ENCODE measurements at places on chromosomes 6 and 20. TPM values are rescaled to one million over a fixed set of nuclear protein-coding genes. Genes with fewer than 3 reads are reported as not detected.
A peak's percentile ranks its signal among the peaks of the same experiment; 100 is the strongest.

The ACTR5 gene
- total RNA-seq, result 9.2 TPM

DNA sequence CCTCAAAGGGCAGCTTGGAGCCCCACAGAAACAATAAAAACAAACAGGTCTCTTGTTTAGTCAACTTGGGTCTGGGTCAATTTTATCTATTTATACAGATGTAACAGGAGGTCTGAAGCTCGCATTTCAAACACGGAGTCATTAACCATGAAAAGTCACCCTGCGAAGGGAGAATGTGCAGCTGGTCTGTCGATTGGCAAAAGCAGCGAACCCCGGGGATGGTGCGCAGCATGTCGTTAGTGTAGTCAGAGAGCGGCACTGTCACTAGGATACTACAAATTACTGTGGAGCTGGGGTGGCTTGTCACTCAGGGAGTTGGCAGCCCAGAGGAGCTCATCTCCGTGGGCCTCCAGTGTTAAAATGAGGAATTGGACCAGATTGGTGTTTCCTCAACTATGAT is 190.4 kb upstream of the ARG1 start:
- no peaks in the 10 kb centered on the region for H3K4me1 ChIP-seq
- peaks cover 5% of the 10 kb centered on the region for H3K36me3 ChIP-seq
- no peak for DNase-seq
- no peak overlapping the region for H3K4me3 ChIP-seq
- no peaks in the 10 kb centered on the region for H3K27me3 ChIP-seq
- no peak overlapping the region for H3K27ac ChIP-seq

GRCh38 chr6:55729665-55730064 is 145.7 kb downstream of the BMP5 start:
- H3K4me3 ChIP-seq, result no peak overlapping the region
- H3K27ac ChIP-seq, result no peak overlapping the region
- no peak for DNase-seq
- H3K4me1 ChIP-seq, result no peaks in the 10 kb centered on the region
- no peaks in the 10 kb centered on the region for H3K27me3 ChIP-seq
- H3K36me3 ChIP-seq, result no peaks in the 10 kb centered on the region

DNA sequence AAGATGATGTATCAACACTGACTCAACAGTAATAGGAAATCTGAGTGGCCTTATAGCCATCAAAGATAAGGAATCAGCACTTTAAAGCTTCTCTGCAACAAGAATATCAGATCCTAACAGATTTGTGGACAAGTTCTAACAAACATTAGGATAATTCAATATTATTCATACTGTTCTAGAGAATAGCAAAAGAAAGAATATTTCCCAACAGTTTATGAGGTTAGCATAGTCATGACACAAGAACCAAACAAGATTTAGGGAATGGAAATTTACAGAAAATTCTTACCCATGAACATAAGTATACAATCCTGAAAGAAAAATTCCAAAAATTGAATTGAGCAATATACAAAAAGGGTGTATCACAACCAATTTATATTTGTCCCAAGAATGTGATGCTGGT is 64.3 kb upstream of the BTBD3 start:
- H3K27ac ChIP-seq, result no peak overlapping the region
- no peaks in the 10 kb centered on the region for H3K36me3 ChIP-seq
- no peaks in the 10 kb centered on the region for H3K4me1 ChIP-seq
- DNase-seq, result no peak

DNA sequence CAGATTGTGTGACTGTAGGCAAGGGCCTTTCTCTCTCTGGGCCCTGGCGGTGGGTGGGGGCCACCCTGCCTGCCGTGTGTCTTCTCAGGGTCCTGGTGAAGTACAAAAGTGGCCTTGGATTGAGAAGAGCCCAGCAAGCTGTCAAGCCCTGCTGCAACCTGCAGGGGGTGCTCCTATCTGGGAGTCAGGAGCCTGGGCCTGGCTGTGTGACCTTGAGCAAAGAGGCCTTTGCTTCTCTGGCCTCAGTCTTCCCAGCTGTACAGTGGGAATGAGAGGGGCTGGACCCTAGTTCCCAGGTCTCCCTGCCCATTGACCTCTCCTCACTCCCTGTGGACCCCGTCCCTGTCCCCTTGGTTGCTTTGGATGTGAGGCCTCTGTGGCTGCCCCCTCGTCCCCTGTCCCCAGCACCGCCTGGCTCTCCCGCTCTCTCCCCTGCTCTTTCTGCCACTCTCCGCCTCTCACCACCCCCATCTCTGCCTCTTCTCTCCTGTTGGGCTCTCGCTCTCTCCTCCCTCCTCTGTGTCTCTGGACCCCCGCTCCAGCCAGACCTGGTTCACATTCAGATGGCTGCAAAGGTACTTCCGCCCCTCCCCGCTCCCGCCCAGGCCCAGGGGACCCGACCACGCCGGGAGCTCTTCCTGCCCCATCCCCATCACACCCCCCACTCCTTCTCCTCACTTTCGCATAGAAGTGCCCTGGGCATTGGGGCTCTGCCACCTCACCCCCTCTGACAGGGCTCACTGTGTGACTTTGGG is 46.7 kb downstream of the SRC start:
- H3K27ac ChIP-seq, result no peak overlapping the region
- peak; percentile 57 for DNase-seq
- no peaks in the 10 kb centered on the region for H3K27me3 ChIP-seq
- no peaks in the 10 kb centered on the region for H3K36me3 ChIP-seq

- H3K36me3 ChIP-seq, result peaks cover 62% of the 10 kb centered on the region
- no peaks in the 10 kb centered on the region for H3K27me3 ChIP-seq
- DNase-seq, result no peak
Observed at GRCh38 chr6:7604506-7604905, 14.5 kb downstream of the SNRNP48 start.

DNA sequence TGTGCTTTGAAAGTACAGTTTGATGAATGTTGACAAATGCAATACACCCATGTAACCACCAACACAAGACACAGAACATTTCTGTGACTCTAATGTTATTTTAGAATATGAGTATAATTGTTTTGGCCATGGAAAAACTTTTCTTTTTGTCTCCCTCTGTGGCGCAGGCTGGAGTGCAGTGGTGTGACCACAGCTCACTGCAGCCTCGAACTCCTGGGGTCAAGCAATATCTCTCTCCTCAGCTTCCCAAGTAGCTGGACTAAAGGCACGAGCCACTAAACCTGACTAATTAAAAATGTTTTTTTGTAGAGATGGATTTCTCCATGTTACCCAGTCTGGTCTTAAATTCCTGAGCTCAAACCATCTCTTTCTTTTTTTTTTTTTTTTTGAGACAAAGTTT is 20.3 kb upstream of the BCAS4 start:
- H3K27me3 ChIP-seq, result no peaks in the 10 kb centered on the region
- no peaks in the 10 kb centered on the region for H3K36me3 ChIP-seq
- no peak for DNase-seq
- H3K27ac ChIP-seq, result no peak overlapping the region

- H3K27me3 ChIP-seq, result no peaks in the 10 kb centered on the region
- peak overlapping the region; percentile 28 for H3K27ac ChIP-seq
- no peak overlapping the region for H3K4me3 ChIP-seq
- peaks cover 17% of the 10 kb centered on the region for H3K4me1 ChIP-seq
- no peak for DNase-seq
- peaks cover 12% of the 10 kb centered on the region for H3K36me3 ChIP-seq
Observed at GRCh38 chr6:7241709-7242645, 71.0 kb downstream of the SSR1 start.

GRCh38 chr6:135673501-135674309 is 176.2 kb upstream of the AHI1 start:
- H3K4me1 ChIP-seq, result peaks cover 23% of the 10 kb centered on the region
- H3K27me3 ChIP-seq, result no peaks in the 10 kb centered on the region
- DNase-seq, result no peak
- no peak overlapping the region for H3K4me3 ChIP-seq
- no peak overlapping the region for H3K27ac ChIP-seq

DNA sequence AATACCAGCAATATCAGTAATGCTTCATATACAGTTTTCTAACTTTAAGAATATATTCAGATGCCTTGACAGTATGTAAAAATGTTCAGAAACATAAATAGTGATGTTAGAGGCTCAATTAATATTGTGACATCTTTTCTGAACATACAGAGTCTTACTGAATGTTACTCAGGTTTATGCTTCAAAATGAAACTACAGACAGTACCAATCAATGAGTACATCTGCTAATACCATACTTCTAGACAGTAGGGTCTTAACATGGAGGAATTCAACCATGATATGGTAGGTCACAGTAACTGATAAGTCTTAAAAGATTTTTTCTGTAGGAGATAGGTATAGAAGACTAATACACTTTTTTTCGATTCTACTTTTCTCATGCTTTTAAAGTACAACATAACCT is 8.3 kb downstream of the GCLC start:
- peaks cover 10% of the 10 kb centered on the region for H3K36me3 ChIP-seq
- H3K4me3 ChIP-seq, result no peak overlapping the region
- DNase-seq, result no peak
- no peaks in the 10 kb centered on the region for H3K27me3 ChIP-seq
- no peak overlapping the region for H3K27ac ChIP-seq
- H3K4me1 ChIP-seq, result peaks cover 16% of the 10 kb centered on the region

DNA sequence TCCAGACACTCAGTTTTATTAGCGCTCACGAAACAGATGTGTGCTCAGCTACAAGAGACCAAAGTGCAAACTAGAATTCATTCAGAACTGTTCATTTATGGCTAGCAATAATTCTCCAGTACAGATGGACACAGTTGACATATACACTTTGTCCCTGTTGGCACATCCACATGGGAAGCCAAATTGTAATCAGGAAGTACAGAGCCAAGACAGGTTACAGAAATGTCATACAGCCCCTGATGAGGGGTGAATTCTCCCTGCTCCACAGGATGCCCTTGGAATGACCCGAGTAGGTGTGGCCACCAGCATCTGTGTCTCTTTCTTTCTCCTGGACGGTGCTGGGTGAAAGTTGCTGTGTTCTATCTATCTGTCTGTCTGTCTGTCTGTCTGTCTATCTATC is 7.6 kb downstream of the DHX35 start:
- H3K27me3 ChIP-seq, result no peaks in the 10 kb centered on the region
- DNase-seq, result no peak
- peaks cover 18% of the 10 kb centered on the region for H3K36me3 ChIP-seq
- H3K27ac ChIP-seq, result no peak overlapping the region

Data from activated CD8-positive, alpha-beta T cell treated with anti-CD3 and anti-CD28 coated beads, Interleukin-2, amount 10 ng/mL, durations not matched to agents 7 days and 5 days (primary cell).